ENCODE measurements at places on chromosomes 3 and 15.

GRCh38 chr15:100663915-100664281, 61.5 kb downstream of the ASB7 start:
- no peak for DNase-seq

DNA sequence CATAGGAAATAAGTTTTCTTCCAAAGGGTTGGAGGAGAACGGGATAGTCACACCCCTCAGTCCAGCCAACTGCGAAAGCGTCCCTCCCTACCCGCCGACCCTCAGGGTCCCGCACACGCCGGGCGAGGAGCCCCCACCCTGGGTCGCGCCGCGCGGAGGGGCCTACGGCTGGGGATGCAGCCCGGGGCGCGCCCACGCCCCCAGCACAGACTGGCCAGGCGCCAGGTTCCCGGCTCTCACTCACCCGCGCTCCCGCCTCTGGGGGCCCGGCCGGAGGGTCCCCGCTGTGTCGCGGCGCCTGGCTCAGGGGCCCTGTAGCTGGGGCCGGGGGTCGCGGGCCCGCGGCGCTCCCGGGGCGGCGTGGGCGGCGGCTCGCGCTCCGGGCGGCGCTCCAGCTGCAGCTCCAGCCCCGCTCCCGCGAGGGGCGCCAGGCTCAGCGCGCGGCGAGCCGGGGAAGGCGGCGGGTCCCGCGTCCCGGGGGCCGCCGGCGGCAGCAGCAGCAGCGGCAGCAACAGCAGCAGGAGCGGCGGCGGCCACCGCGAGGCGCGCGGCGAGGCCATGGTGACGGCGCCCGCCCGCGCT, 375 bp downstream of the HEG1 start:
- DNase-seq, result no peak

GRCh38 chr15:59249816-59250215, 43.2 kb downstream of the LDHAL6B start:
- DNase-seq, result no peak

DNA sequence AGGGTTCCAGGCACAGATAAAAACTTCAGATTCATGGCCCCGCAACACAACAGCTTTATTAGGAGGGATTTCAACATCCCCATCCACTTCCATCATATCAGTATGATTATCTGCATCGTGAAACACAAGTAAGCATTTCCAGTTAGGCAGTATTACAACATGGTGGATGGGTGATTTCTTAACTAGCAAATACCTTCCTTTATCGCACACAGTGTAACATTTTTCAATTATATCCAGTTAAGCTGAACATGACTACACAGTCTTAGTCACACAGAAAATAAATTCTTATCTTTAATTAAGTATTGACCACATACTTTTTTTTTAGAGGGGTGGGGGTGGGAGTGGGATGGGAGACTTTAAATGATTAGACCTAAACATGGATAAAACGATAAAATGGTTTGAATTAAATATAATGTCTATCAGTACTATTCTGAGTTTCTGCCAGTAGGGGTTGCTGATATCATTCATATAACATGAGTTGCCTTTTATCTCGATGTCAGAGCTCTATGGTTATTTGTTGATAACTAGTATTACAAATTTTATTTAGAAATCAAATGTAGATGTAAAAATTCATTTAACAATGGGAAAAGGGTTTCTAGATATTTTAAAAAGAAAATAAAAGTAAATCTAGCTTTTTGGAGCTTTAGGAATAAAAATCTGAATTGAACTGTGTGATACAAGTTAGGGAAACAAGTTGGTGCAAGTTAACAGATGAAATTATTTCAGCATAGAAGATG, 146.6 kb downstream of the TBL1XR1 start:
- DNase-seq, result peak; percentile 39
